Stimulated activated CD4-positive, alpha-beta T cell treated with anti-CD3 and anti-CD28 coated beads, Interleukin-12 subunit alpha, Interleukin-12 subunit beta, amount 100 ng/mL, for 24 hours (primary cell): ENCODE measurements at places on chromosomes 12 and 14.

DNA sequence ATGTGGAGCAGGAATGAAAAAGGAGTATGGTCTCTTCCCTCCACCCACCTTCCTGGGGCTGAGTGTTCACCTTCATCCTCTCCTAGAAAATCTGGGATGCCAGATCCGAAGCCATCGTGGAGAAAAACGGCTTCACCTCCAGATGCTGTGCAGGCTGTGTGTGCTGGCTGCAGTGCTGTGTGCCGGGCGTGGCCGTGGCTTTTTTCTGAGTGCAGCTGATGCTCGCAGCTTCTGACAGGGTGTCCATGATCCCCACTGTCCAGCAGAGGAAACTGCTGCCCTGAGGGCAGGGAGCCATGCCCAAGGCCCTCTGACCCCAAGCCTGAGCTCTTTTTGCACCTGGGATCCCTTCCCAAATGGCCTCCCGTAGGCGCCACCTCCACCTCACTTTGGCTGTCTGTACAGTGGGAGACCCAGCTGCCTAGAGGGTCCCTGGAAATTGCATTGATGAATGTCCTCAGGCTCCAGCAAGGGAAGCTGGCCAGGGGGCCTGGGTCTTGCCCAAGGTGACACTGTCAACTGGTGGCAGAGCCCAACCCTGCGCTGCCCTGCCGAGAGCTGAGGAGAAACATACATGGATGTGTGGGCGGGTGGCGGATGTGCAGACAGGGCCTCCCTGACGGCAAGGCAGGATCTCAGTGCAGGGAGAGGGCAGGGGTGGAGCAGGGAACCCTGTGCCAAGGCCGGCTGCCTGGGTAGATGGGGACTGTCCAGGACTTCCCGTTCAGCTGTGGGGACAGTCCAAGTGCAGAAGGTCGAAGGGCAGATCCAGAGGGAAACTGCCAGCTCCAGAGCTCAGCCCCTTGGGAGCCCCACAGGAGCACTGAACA, 53.3 kb downstream of the BEGAIN start:
- no peak for DNase-seq

- no peak for DNase-seq
These were observed 19.6 kb downstream of the TC2N start for GRCh38 chr14:91847693-91848092.

DNA sequence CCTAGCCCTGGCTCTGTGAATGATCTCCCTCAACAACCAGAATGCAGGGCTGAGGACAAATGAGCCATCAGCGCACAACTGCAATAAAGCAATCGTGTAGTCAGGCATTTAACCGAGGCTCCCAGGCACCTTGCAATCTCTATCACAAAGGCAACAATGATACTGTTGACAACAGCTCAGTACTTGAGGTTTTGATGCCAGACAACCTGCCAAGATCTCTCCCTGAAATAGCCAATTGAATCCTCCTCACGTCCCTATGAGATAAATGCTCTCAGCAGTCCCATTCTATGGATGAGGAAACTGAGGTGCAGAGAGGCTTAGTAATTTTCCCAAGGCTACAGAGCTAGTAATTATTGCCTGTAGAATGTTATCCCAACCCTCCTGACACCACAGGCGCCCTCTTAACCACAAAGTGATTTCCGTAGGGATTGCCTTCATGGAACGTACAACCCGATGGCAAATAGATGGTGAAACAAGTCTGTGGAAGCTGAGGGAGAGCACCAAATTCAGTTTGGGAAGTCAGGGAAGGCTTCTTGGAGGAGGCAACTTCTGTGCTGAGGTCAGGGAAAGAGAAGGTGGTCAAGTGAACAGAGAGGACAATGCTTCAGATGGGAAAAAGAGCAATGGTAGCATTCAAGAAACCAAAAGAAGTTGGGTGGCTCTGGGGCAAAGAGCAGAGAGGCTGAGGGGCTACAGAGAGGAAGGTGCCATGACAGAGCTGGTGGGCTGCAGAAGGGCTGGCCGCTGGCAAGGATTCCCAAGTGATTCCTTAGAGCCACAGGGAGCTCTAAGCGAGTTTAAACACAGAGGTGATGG, 12.6 kb downstream of the SERPINA3 start:
- DNase-seq, result no peak

DNA sequence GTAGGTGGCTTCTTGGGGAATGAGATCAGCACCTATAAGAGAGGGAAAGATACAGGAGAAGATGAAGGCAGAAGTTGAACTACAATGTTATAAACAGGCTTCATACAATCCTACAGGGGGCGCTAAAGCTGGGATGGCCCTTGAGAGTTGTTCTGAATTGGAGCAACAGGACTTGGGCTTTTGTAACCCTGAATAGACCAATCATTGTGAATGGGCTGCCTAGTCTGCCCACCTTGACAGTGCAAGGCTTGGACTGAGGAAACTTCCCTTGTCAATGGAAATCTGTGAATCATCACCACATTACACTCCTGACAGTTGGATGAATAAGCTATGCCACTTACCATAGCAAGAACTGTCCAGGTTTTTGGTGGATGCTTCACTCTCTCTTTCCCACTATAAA, 306.1 kb downstream of the KCNC2 start:
- DNase-seq, result no peak

DNA sequence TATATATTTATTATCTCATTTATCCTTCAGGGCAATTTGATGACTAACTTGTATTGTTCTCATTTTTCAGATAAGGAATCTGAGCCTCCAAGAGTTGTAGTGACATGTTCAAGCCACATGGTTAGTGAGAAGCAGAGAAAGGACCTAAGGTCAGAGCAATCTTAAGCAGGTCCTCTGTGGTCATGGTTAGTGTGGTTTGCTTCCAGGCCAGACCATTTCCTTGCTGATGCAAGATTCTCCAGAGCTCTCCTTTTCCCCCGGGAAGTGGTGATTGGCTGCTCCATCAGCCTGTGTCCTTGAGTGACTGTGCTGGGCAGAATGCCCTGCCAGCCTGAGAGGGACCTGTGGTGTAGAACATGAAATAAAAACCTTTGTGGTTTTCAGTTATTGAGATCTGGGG, 141.3 kb downstream of the KTN1 start:
- DNase-seq, result no peak

- no peak for DNase-seq
These were observed 303.5 kb downstream of the EGLN3 start for GRCh38 chr14:33647385-33647786.

- no peak for DNase-seq
These were observed 1004.4 kb upstream of the TMEM132C start for GRCh38 chr12:127262615-127263014.

- DNase-seq, result no peak
These were observed 19.6 kb upstream of the HDAC7 start for GRCh38 chr12:47839214-47839876.

- no peak for DNase-seq
These were observed 53.9 kb upstream of the NCOR2 start for GRCh38 chr12:124621296-124621660.

- DNase-seq, result no peak
These were observed 349.1 kb upstream of the CCDC196 start for GRCh38 chr14:66137081-66137480.

- no peak for DNase-seq
These were observed 185.3 kb upstream of the CCDC196 start for GRCh38 chr14:66300886-66301285.

GRCh38 chr14:64689289-64689688, 14.9 kb upstream of the PLEKHG3 start:
- no peak for DNase-seq

GRCh38 chr12:3131129-3131528, 54.0 kb downstream of the TSPAN9 start:
- no peak for DNase-seq
